ENCODE measurements at places on chromosomes 2 and 18.

DNA sequence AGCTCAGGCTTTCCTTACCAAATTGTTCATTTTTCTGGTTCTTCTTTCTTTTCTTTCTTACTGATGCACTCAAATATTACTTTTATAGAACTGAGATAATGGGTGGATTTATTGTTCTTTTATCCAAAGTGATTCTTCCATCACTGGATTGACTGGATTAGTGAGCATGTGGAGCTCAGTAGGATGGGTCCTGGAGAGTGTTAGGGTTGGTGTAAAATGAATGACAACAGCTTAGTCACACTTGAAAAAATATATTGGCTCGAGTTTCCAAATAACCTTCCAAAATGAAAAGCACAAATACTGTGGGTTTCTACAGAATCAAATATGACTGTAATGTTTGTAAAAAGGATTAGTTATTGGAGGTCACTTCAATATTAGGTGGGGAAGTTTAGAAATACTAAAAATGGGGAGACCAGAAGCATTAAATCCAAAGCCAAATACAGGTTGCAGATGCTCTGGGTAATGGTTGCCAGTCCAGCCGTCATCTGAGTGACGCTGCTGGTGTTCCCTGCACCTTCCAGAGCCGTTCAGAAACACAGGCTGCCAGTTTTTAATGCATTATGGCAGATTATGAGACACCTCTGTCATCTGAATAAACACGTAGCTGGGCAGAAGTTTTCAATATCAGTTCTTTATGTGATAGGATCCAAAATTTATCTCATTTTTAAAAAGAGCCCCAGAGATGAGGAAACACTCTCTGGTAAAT lies 294.8 kb upstream of the NRP2 start:
- no peak for DNase-seq

DNA sequence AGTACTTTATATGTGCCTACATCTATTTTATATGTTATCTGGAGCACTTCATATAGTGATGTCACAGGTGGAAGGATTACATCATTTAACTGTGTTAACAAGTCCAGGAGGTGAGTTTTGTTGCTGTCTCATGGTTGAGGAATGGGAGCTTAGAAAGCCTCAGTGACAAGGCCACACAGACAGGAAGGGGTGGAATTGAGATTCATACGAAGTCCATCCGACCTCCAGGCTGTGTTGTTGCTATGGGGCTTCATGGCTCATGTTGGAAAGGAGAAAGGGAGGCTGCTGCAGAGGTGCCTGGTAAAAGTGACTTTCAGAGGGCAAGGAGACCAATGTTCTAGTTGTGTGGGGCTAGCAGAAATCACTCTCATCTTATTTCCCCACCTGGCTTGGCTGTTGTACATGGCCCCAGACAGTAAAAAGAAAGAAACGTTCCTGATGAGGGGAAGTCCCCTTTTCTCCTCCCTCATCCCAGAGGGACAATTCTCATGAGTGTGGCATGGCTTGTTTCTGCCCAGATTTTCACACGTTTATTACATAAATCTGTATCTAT lies 31.0 kb upstream of the GREB1 start:
- no peak for DNase-seq

GRCh38 chr2:72927619-72928550 lies 10.6 kb downstream of the EMX1 start:
- DNase-seq: no peak

- no peak for DNase-seq
Observed at GRCh38 chr2:203279288-203279687, 40.5 kb downstream of the CYP20A1 start.

- no peak for DNase-seq
Observed at GRCh38 chr2:165239230-165239629, at the start of gene SCN2A. Gene SCN2A, plus strand, starts transcription at chr2:165239414. Its CDS starts 56,410 bp downstream, at chr2:165295824.

DNA sequence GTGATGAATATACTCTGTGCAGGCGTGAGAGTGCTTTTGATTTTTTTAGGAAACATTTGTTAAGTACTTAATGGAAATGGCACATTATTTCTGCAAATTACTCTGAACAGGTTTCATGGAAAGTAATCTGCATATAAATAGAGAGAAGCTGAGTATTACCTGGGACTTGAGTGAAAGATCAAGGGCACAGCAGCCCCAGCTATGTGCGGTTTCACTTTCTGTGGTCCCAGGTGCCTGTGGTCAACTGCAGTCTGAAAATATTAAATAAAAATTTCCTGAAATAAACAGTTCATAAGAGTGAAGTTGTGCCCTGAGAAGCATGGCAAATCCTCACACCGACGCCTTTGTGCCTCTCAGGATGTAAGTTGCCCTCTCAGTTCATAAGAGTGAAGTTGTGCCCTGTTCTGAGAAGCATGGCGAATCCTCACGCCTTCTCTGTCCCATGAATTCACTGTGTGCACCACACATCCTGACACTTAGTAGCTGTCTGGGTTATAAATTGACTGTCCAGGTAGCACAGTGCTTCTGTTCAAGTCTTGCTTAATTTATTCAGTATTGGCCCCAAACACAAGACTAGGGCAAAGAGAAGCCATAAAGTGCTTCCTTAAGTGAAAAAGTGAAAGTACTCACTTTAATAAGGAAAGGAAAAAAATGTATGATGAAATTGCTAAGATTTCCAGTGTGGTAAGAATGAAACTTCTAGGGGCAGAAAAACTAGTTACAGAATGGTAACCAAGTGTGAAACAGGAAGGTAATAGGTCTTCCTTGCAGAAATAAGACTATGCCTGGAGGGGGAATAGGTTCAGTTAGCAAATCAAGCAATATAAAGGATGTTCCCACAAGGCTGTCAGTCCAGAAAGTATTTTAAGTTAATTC lies 4.3 kb upstream of the SNTG2 start:
- DNase-seq: no peak

GRCh38 chr2:100393362-100393761 lies 24.1 kb downstream of the CHST10 start:
- no peak for DNase-seq

DNA sequence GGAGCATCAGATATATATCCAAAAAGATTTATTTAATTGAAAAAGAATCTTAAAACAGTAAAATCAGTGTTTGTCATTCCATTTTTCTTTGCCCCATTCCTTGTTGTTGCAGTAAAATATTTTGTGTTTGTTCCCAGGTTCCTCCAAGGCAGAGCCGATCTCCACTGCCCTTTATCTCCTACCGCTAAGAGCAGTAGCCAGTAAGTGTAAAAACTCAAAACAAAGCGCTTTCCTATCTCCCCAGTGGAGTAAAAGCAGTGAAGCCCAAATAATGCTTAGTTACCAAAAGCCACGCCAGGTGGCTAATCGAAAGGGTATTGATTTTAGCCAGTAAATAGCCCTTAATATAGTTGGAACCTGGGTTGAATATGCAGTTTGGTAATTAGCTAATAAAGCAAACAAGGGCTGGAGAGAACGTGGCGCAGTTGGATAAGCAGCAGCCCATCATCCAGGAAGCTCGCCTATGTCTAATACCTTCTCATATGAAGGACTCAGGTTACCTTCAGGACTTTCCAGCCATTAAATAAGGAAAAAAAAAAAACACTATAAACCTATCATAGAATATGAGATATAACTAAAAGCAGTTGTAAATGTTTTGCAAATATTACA lies 12.4 kb upstream of the GPD2 start:
- DNase-seq: no peak

DNA sequence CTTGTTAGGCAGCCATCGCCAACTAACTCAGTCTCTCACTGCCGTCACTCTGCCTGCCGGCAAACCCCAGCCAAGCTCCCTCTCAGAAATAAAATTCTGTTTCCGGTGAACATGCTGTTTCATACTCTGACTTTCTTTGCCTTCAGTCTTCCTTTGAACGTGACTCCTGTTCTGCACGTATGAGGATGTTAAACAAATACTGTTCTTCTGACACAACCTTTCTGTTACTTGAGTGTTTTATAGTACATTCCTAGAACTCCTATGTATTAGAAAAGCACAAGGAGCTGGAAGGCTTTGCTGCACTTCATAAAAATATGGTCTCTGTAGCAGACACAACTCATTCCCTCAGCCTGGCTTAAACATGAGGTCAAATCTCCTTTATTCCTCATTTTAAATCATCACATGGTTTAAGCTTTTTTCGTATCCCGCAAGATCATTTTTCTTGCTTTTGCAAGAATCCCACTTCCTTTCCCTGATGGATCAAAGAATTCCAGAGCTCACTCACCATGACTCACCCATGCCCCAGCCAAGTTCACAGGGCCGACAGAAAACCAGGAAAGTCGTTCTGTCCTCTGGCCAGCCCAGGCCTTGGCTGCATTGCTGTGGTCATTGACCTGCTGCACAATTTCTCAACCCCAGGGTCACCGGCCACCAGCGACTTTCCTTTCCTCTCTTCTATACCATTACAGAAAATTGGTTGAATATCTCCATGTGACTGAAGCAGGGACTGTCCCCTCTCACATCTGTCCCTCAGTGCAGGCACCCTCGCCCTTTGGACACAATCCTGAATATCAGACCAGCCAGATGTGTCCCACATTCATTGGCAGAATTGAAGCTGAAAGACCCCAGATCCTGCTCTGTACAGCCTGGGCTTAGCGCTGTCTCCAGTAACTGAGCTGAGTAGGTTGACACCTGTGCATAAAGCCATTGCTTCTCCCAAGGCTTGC lies 183.1 kb upstream of the ARL4C start:
- DNase-seq: no peak

GRCh38 chr18:49029628-49030027 lies 78.9 kb upstream of the SMAD7 start:
- DNase-seq: no peak

Data from activated T-cell treated with anti-CD3 and anti-CD28 coated beads for 24 hours (primary cell).